GM19239 (cell line): ENCODE measurements at places on chromosomes 4 and X.

- DNase-seq, result no peak
Observed at GRCh38 chr4:81508411-81509185, 36.9 kb upstream of the RASGEF1B start.

DNA sequence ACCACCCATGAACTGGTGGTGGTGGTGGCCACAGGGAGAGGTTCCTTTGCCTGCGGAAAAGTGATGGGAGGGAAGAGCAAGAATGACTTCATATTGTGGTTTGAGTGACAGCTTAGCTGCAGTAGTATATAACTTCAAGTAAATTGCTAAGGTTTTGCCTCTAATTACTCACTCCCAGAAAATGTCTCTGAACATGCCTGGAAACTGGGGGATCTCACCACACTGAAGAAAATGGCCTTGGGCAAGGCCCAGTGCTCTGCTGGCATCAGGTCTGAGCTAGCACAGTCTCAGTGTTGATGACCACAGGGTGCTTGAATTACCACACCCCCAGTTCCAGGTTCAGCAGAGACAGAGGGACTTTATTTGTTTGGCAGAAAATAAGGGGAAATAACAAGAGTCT is 2085.4 kb downstream of the ARAP2 start:
- no peak for DNase-seq

GRCh38 chrX:107684956-107685385 is 56.7 kb downstream of the PRPS1 start:
- no peak for DNase-seq

- no peak for DNase-seq
Observed at GRCh38 chr4:4633431-4633830, 91.6 kb upstream of the STX18 start.

DNA sequence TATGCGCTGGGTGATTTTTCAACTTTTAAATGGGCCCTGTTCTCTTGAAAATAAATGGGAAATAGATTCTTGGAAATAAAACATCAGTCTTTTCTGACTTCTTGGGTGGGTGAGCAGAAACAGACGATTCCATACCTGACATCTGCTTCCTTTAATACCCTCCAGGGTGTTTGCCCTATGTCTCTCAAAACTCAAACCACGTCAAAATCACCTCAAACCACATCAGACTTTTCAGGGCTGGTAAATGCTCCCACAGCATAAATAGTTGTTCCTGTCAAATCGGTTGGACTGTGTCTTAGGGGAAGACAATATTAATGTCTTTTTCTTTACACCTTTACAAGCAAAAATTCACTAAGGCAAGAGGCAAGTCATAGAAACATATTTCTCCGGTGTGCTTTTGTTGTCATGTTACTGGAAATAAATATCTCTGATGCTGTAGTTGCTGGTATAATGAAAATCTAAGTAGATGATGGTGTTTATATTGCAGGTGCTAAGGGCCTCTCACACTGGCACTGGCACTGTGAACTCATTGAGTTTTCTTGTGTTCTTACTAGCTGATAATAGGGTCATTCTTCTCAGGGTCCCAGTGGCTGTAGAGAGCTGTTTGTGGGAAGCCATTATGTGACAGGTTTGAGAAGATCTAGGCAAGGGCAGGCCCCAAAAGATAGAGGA is 380.4 kb downstream of the RAPGEF2 start:
- no peak for DNase-seq

GRCh38 chr4:59814402-59815010 is 1385.6 kb upstream of the ADGRL3 start:
- DNase-seq, result no peak
